ENCODE measurements at places on chromosomes 7 and 10. TPM values are rescaled to one million over a fixed set of nuclear protein-coding genes. Genes with fewer than 3 reads are reported as not detected.

TSPAN15 gene
- total RNA-seq = 2.6 TPM

PIP gene
- total RNA-seq = not detected

ZNF789 gene
- total RNA-seq = 14.1 TPM

CARD11 gene
- 117 TPM for total RNA-seq

SMNDC1 gene
- total RNA-seq = 43.3 TPM

TYW1B gene
- 4.7 TPM for total RNA-seq

TMEM176B gene
- not detected for total RNA-seq

LUC7L2 gene
- total RNA-seq = 171 TPM

Data from CD8-positive, alpha-beta T cell (primary cell).